ENCODE measurements at places on chromosomes 5 and 9.

DNA sequence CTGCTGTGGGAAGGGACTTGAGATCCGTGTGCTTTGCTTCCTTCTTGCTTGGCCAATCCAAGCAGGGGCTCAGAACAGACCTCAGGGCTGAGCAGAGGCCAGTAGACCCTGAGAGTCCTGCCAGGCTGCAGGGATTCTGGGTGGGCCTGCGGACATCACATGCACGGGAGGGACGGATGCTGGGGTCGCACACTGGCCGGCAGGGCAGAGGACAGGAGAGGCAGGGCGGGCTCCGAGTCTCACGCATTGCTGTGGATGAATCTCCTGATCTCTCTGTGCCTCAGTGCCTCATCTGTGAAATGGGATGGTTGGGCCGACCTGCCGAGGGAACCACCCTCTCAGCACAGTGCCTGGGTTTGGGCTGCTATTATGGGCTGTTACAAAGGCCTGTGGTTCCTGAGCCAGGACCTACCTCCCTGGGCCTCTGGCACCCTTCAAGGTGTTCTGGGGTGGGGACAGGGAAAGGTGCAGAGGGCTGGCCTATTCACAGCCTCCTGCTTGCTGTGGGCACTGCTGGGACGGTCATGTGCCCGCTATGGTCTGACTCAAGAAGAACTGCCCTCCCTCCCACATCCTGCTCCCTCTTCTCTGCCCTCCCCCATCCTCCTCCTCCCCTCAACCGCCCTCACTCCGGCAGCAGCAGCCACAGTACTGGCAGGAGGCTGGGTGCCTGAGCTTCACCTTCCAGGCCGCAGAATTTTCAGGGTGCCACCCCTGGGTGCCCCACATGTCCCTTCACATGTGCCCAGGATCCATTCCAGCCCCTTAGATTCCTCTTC, 43.3 kb downstream of the NCS1 start:
- DNase-seq, result no peak

DNA sequence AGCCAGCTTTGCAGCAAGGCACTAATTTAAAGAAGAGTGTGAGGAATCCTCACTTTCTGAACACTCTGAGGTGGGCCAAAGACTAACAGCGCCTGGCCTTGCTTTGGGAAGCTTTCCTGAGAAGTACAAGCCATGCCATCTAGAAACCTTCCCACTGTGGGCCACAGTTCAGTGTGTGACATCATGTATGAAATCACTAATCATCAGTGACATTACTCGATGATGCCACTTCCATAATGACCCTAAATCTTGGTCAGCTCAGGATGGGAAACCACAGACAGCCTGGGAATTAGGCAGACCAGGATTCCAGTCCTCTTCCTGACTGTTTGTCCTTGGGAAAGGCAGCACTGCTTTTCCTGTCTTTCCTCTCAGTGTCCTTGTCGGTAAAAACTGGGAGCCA, 54.2 kb upstream of the HSPA9 start:
- no peak for DNase-seq

DNA sequence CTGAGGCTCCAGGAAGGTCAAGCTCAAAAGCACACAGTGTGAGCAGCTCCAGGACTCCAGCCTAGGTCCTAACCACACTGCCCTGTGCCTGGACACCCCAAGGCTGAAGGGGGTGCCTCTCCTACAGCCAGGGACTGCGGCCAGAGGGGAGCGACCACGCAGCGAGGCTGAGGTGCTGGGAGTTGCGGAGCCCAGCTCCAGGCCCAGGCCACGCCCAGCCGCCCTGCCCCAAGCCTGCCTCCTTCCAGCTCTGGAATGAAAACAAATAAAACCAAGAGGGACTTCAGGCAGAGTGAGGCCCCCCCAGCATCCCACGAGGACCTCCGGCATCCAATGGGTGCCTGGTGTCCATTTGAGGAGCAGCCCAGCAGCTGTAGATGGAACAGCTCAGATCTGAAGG, 15.2 kb downstream of the VAV2 start:
- no peak for DNase-seq

- peak; percentile 54 for DNase-seq
Measured at GRCh38 chr5:100889165-100889743, 13.8 kb downstream of the ST8SIA4 start.

DNA sequence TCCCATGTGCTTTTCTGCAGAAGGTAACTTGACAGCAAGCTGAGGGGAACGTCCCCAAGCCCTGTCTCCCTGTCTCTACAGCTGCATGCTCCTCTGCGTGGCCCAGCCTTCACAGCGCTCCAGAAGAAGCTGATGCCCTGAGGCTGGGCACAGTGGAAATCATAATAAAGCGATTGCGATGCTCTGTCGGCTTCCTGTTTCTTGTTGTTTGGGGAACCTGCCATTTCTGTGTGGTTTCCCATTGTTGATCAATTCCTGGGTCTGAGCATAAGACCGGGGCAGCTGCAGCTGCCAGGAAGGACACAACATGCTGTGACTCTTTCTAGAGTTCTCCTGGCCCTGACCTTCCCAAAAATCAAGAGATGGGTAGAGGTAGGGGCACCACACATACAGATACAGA, 7.2 kb upstream of the DNAJB5 start:
- no peak for DNase-seq

GRCh38 chr5:170327829-170328228, 30.3 kb upstream of the LCP2 start:
- DNase-seq, result no peak

DNA sequence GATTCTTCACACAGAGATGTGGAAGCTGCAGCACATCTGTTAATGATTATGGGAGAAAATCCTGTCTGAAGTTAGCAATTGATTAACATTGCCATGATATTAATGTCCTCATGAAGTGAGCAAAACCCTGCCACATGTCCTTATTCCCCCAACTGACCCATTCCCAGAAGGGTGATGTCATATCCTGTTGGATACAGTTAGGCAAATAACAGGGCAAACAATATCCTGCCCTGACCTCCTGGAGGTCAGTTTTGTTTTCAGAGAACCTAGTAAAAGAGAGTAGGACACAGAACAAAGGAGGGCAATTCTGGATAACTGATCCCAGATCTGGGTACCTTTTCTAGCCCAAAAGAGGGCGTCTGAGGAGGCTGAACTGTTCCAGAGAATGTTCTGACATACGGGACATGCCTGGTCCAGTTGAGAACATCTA, 11.0 kb downstream of the ABLIM3 start:
- DNase-seq, result no peak

DNA sequence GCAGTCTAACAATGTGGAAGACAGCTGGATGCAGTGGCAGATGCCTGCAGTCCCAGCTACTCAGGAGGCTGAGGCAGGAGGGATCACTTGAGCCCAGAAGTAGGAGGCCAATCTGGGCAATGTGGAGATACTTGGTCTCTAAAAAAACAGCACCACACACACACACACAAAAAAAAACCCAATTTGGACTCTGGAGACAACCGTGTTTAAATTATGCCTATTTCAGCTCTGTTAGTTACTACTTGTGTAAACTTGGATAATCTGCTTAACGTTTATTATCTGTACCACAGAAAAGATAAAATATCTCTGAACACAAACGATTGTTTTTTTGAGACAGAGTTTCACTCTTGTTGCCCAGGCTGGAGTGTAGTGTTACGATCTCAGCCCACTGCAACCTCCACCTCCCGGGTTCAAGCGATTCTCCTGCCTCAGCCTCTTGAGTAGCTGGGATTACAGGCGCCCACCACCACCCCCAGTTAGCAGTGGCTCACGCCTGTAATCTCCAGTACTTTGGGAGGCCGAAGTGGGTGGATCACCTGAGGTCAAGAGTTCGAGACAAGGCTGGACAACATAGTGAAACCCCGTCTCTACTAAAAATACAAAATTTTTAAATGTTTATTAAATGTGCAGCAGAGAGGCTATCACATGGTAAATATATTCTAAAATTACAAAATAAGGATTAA, 17.7 kb downstream of the RAPGEF6 start:
- no peak for DNase-seq

DNA sequence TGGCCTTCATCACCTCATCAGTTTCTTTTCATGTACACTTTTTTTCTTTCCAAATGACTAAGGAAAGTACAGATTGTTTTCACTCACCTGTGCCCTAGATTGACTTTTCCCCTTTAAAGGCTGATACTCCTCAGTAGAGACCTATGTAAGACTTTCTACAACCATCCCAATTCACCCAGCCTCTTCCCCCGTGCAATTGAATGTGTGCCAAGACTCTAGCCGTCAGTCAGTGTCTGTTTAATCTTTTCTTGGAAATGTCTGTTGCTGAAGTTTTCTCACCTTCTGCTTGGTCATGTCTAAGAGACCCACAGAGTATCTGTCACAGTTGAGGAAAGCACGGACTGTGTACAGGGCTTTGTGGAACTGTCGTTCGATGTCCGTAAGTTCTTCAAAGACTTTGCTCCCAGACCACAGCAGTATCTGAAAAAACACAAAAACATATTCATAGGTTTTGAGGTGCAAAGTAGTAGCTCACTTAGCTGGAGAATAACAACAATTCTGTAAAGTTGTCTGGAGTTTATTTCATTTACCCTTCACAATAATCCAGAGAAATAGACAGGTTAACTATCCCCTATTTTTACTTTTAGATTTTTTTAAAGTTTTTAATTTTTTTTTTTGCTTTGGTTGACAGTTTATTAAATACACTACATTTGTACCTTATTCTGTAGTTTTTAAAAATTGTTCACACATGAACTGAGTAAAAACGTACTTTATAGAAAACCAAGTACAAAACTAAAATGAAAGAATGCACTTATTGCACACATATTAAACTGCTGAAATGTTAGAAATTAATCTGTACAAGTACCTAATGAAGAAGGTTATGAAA, 13.6 kb downstream of the PDE6A start:
- DNase-seq, result no peak

GRCh38 chr9:38137342-38137741, 68.3 kb upstream of the SHB start:
- DNase-seq, result no peak

DNA sequence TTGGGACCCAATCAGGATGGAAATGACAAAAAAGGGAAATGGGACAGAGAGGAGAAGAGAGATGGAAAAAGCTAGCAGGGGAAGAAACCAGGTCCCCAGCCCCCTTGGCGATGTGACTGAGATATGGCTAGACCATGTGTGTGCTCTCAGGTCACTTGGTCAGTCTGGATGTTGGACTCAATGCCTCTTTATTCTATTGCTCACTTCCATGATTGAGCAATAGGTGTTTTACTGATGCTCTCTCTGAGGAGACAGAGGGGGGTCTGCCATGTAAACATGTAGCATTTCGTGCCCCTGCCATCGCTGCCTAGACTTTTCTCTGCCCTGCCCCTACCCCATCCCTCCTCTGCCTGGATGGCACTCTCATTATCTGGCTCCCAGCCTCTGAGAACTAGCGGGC, 150.6 kb downstream of the DROSHA start:
- no peak for DNase-seq

DNA sequence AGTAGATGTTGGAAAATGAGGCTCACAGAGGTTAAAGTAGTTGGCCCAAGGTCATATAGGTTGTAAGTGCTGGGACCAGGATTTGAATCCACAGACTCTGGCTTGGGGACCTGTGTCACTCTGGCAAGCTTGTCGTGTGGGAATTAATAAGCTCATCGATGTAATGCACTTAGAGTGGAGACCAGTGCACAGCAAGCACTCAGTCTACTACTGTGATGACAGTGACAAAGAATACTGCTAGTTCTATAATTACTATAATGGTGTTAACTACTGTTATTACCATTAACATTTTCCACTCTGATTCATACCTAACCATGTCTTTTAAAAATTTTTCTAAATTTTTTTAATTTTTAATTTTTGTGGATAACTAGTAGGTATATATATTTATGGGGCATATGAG, 12.8 kb downstream of the PAM start:
- no peak for DNase-seq

DNA sequence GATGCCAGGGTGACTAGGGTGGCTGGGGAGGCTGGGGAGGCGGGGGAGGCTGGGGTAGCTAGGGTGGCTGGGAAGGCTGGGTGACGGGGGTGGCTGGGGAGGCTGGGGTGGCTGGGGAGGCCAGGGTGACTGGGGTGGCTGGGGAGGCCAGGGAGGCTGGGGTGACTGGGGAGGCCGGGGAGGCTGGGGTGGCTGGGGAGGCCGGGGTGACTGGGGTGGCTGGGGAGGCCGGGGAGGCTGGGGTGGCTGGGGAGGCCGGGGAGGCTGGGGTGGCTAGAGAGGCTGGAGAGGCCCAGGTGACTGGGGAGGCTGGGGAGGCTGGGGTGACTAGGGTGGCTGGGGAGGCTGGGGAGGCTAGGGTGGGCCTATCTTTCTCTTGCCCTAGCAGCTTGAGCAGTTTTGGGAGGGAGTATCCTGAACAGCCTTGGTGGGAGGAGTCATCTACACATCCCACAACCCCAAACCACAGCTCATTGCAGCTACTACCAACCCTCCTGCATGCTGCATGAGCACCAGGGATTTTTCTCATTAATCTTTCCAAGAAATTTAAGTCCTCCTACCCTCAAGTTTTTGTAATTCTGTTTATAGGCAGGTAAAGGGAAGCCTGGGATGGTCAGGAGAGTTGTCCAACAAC, 203.2 kb upstream of the IRX1 start:
- DNase-seq, result peak; percentile 3

DNA sequence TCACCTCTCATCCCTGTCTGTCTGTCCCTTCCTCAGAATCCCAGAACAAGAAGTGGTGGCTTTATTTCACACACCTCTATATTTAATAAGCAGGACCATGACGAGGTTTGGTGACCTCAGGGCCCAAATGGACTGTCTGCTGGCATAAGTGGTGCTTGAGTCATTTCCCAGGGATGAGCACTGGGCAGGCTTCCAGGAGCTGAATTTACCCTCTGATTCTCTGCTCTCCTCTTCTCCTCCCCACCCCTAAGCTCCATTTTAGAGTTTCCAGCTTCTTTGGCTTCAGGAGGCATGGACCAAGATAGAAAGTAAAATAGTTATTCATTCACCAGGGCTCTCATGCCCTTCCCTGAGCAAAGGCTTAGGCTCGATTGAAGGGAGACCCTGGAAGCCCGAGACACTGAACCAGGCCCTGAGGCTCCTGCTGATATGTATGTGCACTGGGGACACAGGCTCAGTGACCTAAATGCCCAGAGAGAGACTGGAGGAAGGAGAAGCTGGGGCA, 69.1 kb downstream of the PPARGC1B start:
- DNase-seq, result no peak

GRCh38 chr5:146249801-146250200, 46.4 kb downstream of the RBM27 start:
- DNase-seq, result no peak

GRCh38 chr5:69052181-69052580, 41.6 kb upstream of the SLC30A5 start:
- no peak for DNase-seq

DNA sequence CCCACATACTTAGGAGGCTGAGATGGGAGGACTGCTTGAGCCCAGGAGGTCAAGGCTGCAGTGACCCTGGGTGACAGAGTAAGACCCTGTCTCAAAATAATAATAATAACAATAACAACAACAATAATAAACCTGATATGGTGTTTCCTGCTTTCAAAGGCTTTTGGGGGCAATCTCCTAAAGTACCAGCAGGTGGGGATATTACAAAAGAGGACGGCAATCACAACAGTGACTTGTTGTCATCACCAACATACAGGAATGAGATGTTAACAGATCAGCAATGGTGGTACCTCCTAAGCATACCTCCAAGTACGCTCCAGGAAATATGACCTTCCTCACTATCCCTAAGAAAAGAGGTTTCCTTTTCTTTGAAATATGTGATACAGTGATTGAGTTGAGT, 91.1 kb upstream of the RNF180 start:
- peak; percentile 22 for DNase-seq

- DNase-seq, result peak; percentile 37
Measured at GRCh38 chr9:125829743-125830142, 82.6 kb downstream of the PBX3 start.
